ENCODE measurements at places on chromosomes 2 and 18.

DNA sequence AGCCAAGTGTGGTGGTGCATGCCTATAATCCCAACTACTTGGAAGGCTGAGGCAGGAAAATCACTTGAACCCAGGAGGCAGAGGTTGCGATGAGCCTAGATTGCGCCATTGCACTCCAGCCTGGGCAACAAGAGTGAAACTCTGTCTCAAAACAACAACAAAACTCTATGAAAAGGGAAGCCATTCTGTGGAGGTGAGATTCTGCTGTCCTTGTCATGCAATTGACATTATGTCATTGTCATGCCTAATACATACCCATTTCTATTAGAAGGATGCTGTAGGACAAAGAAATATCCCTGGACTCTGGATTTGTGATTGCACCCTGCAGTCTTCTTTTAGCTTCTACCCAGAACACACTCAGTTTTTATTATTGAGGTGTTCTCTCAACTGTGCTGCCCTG, 8.6 kb downstream of the RASGRP3 start:
- DNase-seq = no peak

DNA sequence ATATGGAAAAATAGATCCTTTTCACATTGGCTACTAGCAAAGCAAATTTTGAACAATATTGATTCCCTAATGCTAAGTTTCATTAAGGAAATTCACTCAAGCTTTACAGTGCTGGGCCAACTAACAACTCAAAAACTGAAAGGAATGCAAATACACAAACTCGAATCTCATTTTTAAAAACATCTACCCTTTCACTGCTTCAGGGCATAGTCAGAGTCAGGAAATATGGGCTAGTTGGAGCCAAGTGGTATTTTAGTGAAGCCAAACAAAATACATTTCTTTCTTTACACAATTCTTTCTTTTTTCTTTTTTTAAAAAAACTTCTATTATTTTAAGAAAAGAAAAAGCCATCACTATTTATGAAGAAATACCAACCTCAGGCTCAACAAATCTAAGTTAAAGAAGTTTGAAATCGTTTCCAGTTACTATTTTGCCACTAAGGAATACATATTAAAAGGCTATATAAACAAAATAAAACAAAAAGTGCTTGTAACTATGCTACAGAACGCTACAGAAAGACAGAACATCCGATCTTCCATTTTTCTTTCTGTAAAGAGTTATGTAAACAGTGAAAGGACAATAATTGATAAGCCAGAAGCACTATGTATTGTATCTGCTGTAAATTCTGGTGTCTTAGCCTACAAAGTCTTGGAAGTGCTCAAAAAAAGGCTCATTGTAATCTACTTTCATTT, 113.6 kb upstream of the STK17B start:
- no peak for DNase-seq

DNA sequence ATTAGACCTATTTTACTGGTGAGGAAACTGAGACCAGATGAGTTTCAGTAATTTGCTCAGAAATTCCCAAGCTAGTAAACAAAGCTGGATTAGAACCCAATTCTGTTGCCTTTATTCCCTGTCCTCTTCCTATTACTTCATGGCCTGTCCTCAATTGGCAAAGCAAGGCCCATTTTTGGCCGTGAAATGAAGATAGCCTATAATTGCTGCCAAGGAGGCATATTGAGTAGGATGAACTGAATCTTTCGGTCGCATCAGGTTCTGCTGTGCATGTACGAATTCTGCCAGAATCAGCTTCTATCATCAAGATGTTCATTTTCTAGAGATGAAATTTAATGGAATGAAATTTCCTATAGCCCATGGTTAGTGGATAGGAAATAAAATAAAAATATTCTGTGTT, 1485.2 kb upstream of the PIK3C3 start:
- no peak for DNase-seq

DNA sequence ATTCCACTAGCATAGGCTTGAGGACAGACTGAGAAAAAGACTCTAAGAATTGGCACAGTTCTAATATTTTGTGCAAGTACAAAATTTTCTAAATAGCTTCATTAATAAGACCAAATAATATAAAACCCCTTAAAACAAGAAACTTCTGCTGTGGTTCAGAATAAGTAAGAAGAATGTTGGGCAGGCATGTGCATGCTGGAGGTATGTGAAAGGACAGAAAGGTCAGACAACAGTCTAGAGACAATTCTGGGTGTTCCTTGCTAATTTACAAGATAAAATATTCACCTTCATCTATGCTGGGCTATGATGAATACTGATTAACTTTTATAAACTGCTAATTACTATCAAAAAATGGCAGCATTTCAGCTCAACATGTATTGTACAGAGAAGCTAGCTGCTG, 14.9 kb downstream of the CEBPZOS start:
- no peak for DNase-seq

DNA sequence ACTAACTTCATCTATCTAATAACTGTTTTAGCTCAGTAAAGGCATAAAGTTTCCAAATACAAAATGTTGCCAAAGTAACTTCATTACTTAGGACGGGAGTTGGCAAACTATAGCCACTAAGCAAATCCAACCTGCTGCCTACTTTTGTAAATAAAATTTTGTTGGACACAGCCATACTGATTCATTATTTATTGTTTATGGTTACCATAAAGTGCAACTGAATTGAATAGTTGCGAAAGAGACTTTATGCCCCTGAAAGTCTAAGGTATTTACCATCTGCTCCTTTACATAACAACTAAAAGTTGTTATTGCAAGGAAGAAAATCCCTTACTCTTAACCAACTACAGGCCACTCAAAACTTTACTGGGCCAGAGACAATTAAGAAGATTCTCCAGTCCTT, 256.7 kb upstream of the RBBP8 start:
- DNase-seq = no peak

GRCh38 chr2:240619506-240620148, 5.7 kb upstream of the GPR35 start:
- no peak for DNase-seq

DNA sequence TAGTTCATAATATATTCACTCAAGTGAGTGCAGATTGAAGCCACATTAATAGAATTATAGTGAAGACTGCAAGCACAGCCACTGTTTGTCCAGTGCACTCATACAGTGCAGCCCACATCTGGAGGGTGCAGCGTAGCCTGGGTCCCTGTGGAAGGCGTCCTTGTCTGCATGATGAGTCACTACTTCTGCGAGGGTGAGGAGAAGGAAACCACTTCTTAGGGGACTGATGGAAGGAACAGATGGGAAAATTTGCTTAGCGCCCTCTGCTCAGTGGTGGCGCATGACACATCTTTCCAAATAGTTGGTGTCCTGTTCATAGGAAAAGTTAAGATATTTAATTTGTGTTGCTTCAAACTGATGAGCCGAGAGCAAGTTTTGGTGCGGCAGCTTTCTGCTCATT, 330.4 kb upstream of the SMIM21 start:
- DNase-seq = no peak

DNA sequence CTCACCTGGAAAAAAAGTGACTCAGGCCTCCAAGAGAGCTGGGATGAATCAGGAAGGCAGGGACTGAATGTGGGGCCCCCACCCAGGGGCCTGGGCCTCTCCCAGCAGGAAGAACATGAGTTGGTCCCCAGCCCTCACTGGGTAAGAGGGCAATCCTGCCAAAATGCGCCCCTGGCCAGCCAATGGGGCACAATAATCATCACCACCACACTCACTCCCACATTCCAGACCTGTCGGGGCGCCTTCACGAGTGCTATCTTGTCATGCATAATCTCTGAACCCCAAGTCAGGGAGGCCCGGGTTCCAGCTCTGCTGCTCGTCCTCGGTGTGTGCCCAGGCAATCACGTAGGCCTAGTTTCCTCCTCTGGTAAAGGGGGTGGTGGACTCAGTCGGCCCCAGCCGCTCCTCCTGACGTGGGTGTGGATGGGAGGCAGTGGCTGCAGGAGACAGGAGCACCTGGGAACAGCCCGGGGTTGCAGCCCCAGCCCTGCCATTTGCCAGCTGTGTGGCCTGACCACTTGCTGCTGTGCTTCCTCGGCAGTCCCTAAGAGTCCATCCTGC, 115.1 kb downstream of the CYP26B1 start:
- DNase-seq = no peak

DNA sequence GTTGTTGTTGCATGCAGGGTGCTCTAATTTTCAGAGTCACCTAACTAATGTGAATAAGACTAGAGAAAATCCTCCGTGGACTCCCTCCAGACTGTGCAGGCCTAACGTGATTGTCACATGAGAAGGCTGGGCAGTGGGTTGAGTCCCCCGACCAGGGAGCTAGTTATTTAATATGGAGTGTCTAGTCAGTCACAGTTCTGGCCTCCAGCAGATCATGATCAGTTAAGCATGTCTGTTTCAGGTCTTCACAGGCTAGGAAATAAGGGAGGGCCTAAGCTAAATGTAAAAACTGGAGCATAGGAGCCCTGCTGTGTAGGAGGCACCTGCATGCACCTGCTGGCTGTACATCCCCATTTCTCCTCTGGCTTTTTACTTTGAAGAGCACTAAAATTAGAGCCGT, 86.8 kb downstream of the PRPF40A start:
- DNase-seq = no peak

DNA sequence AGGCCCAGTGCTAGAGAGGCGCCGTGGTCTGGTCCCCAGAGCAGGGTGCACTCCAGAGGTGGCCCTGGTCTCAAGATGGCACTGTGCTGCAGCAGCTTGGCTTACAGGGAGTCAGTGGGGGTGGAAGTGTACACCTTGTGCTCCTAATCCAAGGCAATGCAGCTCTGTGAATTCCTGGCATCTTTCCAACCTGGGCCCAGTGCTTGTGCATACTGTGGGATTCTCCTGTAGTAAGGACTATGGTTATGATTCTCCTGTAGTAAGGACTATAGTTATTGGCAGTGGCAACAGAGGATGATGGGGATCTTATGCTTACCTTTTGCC, 616.7 kb upstream of the REG3G start:
- no peak for DNase-seq

DNA sequence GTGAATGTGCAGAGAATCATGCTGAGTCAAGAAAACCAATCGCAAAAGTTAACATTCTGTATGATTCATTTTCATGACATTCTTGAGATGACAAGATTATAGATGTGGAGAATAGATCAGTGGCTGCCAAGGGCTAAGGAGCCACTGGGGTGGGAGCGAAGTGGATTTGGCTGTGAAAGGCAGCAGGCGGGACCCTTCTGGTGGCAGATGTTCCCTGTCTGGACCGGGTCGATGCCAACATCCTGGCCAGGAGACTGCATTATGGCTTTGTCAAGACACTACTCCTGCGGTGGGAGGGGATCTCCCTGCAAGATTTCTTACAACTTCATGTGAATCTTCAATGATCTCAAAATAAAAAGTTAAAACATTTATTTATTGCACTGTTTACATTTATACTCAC, 427.9 kb downstream of the GALR1 start:
- no peak for DNase-seq

GRCh38 chr2:18762667-18763066, 173.3 kb upstream of the NT5C1B start:
- no peak for DNase-seq

GRCh38 chr2:228023619-228024018, 152.2 kb downstream of the DAW1 start:
- DNase-seq = no peak

DNA sequence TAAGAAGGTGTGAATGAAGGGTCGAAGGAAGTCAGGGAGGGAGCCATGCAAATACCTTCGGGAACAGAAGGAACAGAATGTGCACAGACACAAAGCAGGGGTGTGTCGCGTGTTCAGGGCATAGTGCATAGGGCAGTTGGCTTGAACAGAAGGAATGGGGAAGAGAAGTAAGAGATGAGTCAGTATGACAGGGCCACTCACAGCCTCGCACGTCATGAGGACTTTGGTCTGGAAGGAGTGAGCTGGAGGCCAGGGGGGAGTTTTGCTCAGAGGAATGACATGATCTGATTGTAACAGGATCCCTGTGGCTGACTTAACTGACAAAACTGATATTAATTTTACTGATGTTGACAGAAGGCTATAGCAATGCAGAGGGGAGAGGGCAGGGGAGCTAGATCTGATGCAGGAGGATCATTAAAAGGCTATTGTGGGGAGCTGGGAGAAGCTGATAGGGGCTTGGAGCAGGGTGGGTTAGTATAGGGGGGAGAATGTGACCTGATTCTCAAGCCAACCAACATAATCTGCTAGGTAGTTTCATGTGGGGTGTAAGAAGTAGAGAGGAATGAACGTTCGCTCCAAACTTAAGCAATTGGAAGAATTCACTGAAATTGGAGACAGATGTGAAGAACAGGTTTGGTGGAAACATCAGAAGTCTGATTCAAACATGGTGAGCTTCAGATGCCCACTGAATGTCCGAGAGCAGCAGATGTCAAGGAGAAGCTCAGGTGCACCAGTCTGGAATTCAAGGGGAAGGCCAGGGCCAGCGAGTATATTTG, 60.4 kb upstream of the COPS8 start:
- no peak for DNase-seq

DNA sequence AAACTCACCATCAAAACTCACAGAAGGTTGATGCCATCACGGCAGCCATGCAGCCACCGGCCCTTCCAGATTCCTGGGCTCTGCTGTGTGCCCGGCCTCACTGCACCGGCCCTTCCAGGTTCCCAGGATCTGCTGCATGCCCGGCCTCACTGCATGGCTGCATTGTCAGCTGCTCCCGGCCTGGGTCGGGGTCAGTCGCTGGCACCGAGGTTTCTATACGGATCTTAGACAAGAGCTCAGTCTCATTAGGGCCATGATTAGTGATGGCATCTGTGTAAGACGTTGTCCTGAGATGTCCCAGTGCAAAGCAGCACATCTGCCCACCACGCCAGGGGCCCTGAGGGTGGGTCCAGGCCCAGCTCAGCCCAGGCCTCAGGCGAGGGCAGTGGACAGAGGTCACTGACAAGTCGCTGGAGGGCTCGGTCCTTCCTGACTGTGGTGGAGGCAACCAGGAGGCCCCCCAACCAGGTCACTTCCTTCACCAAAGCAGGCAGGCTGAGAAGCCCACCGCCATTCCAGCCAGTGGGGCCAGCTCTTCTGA, 29.4 kb downstream of the TMEM18 start:
- DNase-seq = no peak

DNA sequence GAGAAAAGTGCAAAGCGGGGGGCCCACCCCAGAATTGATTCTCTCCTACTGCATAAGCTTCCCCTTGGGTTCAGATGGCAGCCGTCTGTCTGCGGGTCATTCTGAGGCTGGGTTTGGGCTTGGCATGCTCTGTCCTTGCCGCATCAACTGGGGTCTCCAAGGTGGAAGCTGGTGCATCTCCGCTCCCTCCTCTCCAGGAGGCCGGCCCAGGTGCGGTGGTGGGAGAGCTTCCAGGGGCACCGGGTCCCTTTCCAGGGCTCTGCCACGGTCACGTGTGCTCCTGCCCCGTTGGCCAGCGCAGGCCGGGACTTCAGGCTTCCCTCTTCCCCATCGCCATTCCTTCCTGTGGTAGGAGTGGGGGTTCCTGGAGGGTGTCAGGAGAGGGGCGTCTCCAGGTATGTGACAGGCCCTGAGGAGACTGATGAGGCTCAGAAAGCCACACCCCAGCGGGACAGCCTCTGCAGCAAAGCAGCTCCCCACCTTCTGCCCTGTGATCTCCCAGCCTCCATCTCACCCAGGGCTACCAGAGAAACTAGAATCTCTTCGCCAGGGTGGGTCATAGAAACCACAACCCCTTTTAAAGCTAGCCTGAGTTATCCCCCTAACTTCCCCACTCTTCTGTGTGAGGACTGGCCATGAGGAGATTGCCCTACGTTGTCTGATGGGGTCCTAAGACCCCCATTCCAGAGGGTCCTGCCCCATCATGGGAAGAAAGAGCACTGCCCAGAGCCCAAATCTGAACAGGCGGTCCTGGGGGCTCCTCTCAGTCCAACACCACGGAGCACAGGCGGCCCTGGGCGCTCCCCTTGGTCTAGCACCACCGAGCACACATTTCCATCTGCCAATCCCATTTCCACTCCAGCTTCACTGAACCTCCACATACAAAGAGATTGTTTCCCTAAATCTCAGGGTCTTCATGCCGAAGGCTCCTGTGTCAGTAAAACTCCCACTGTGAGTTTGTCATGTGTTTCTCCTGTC, 76.6 kb downstream of the SLC66A2 start:
- no peak for DNase-seq

- DNase-seq = no peak
Observed at GRCh38 chr2:71531522-71532047, 78.2 kb downstream of the DYSF start.

Measured in T-helper 9 cell (primary cell).